Karpas-422 (cell line): ENCODE measurements at places on chromosomes 1 and 21.

- H3K36me3 ChIP-seq: peaks cover 18% of the 10 kb centered on the region; the same call in 1 of the 2 replicates
- no peak overlapping the region for H3K27ac ChIP-seq
- H3K27me3 ChIP-seq: no peaks in the 10 kb centered on the region
- no peaks in the 10 kb centered on the region for H3K4me1 ChIP-seq
Observed at GRCh38 chr1:88867743-88868521, 23.4 kb downstream of the GTF2B start.

DNA sequence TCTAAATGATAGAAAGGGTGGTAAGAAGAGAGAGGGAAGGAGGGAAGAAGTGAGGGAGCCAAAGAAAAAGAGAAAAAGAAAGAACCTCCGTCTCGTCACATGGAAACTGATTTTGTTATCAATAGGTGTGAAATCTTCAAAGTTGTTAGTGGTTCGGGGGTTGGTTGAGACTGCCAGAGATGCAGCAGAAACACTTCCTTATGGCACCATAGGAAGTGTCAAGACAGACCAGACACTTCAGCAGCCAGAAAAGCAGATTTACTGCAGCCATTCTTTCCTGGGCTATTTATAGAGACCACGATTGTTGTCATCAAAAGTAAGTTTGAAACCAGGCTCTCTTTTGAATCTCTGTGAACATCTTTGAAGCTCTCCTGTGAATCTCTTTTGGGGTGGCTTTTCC, 150.5 kb downstream of the PLPPR5 start:
- H3K27me3 ChIP-seq: no peaks in the 10 kb centered on the region
- no peaks in the 10 kb centered on the region for H3K36me3 ChIP-seq
- no peak for DNase-seq
- H3K4me1 ChIP-seq: no peaks in the 10 kb centered on the region
- H3K27ac ChIP-seq: no peak overlapping the region

DNA sequence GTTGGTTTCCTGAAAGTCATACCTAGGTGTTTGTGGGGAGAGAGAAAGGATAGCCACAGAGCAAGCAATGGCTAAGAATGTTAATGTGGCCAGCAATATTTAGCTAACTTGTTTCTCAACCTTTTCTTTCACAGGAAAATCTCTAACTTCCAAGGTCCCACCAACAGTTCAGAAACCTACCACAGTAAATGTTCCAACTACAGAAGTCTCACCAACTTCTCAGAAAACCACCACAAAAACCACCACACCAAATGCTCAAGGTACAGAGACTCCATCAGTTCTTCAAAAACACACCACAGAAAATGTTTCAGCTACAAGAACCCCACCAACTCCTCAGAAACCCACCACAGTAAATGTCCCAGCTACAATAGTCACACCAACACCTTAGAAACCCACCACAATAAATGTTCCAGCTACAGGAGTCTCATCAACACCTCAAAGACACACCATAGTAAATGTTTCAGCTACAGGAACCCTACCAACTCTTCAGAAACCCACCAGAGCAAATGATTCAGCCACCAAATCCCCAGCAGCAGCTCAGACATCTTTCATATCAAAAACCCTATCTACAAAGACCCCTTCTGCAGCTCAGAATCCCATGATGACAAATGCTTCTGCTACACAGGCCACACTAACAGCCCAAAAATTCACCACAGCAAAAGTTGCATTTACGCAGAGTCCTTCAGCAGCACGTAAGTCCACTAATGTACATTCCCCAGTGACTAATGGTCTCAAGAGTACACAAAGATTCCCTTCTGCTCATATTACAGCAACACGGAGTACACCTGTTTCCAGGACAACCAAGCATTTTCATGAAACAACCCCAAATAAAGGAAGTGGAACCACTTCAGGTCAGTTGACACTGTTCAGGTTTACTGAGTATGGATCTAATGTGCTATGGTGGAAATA, 15.3 kb downstream of the CD55 start:
- no peaks in the 10 kb centered on the region for H3K27me3 ChIP-seq
- H3K4me3 ChIP-seq: peak overlapping the region; percentile 45
- DNase-seq: peak; percentile 93
- peak overlapping the region; percentile 91 for H3K27ac ChIP-seq
- H3K36me3 ChIP-seq: peaks cover 52% of the 10 kb centered on the region
- H3K4me1 ChIP-seq: peaks cover 38% of the 10 kb centered on the region

DNA sequence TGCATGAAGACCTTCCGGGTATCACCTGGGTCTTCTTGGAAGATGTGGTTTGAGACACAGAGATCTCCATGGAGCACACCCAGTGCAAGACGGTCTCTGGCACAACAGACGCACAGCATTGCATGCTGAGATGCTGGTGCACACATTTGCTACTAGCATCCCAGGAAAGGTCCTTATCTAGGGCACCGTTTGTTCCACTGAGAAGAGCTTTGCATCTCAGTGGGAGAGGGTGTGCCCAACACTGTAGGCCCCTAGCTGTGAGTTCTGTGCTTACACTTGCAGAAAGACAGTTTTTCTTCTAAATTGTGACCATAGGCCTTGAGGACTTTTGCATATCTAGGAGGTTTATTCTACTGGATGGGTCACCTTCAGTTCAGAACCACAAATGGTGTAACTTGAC, 554.1 kb downstream of the MATN1 start:
- H3K27ac ChIP-seq: no peak overlapping the region
- H3K4me1 ChIP-seq: no peaks in the 10 kb centered on the region
- no peak overlapping the region for H3K4me3 ChIP-seq
- no peaks in the 10 kb centered on the region for H3K36me3 ChIP-seq
